ENCODE measurements at places on chromosomes 13 and 19.
A peak's percentile ranks its signal among the peaks of the same experiment; 100 is the strongest.

- no peak for DNase-seq
Observed at GRCh38 chr19:45137179-45137761, 23.5 kb downstream of the NKPD1 start.

DNA sequence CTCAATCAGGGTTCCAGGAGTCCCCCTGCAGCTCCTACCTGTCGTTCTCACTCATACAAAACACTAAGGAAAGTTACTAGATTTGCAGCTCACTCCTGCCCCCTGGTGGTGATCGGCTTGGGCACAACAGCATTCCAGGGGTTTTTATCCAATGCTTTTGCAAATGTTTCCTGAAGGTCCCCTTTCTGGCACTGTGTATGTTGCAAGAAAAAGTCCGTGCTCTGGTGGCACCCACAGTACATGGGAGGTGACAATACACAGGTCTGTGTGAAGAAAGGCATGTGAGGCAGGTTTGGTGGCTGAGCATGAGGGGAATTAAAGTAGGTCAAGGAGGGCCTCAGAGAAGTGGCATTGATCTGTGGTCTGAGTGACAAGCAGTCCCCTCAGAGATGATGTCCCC lies 8.6 kb upstream of the TYK2 start:
- peak; percentile 87 for DNase-seq

DNA sequence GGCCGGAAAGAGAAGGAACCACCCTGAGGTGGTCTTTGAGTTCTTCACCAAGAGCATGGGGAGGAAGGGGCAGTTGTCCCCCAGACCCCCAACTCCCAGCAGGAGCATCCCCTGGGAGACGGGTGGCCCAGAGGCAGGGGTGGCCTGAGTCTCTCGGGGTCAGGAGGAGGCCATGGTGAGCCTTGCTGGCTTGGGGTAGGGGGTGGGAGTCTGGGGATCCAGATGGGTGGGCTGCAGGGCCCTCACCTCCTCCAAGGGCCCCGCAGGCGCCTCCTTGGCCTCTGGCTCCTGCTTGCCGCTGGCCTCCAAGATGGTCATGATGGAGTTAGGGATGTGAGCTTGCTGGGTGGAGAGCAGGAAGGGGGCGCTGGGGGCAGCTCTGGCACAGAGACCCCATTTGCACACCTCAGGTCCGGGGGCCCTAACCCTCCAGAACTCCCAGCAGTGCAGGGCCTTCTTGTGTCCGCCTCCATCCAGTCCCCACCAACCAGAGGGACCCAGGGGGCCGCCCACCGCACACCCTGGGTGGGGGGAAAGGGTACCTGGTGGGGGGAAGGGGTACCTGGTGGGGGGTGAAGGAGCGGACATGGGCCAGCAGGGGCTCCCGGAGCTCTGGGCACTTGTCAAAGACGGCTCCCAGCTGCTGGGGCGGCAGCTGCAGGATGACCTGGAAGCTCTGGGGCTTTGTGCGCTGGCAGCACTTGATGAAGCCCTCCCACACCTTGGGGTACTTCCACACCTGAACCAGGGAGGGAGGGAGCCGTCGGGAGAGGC lies 1.3 kb upstream of the RSPH6A start:
- DNase-seq = no peak

DNA sequence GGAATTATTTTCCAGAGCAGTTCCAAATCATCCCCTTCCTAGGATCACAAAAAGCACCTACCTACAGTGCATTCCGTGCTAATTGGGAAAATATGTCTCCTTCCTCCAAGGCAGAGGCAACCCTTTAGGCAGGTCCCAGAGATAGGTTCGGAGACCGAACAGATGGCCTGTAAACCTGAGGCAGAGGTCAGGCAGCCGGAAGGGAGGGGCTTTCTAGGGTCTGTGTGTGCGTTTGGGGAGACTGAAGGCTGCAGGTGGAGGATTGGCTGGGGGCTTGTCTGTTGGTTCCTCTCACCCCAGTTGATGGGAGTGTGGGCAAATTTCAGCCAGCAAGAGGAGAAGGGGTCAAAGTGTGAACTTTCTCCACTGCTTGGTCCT lies 7.1 kb downstream of the KCNN4 start:
- DNase-seq = no peak

All from activated CD8-positive, alpha-beta memory T cell treated with anti-CD3 and anti-CD28 coated beads, Interleukin-2, amount 50 U/mL, for 4 hours (primary cell).